ENCODE measurements at places on chromosomes 7 and 10. TPM values are rescaled to one million over a fixed set of nuclear protein-coding genes. Genes with fewer than 3 reads are reported as not detected.

Gene AKR1C1
- 216 TPM for total RNA-seq

Gene BEND7
- 1.5 TPM for total RNA-seq

Gene PTPRZ1
- total RNA-seq, result not detected

Gene PPP3CB
- total RNA-seq, result 23.3 TPM

Gene OR2A42
- total RNA-seq, result not detected

Gene CPN1
- not detected for total RNA-seq

Gene GALNT11
- total RNA-seq, result 35.2 TPM

Gene ARHGEF5
- total RNA-seq, result 2.0 TPM

Gene CCDC136
- total RNA-seq, result 6.6 TPM

Gene THSD7A
- under 0.01 TPM for total RNA-seq

Gene CCDC3
- total RNA-seq, result not detected

Gene CD36
- 84.1 TPM for total RNA-seq

Gene ADAP1
- 1.2 TPM for total RNA-seq

Gene MKI67
- total RNA-seq, result 43.2 TPM

Gene INSYN2A
- total RNA-seq, result 1.1 TPM

Gene PTER
- total RNA-seq, result 15.1 TPM

Gene GIMAP2
- total RNA-seq, result 1.4 TPM

Gene NXPH1
- not detected for total RNA-seq

Gene LMOD2
- not detected for total RNA-seq

Gene KLLN
- total RNA-seq, result 0.73 TPM

Data from subcutaneous preadipocyte (primary cell).